ENCODE measurements at places on chromosomes 3 and 15.

DNA sequence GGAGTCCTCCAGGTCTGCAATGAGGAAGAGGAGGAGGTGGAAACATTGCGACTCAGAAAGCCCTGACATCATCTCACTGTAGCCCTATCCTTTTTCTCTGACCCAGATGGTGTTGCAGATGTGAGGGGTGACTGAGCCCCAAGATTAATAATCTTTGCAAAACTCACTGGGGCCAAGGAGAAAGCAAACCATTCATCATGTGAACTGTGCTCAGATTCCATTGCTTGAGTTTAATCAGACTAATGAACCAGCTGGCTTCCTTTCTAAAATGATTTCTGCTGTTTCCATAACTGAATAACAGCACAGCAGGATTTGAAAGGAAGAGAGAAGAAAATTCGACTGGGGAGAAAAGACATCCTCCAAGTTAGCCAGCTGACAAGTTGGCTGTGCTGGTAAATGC, 13.4 kb upstream of the DGKG start:
- DNase-seq, result no peak

- no peak for DNase-seq
Measured at GRCh38 chr3:16148213-16148612, 26.3 kb upstream of the GALNT15 start.

DNA sequence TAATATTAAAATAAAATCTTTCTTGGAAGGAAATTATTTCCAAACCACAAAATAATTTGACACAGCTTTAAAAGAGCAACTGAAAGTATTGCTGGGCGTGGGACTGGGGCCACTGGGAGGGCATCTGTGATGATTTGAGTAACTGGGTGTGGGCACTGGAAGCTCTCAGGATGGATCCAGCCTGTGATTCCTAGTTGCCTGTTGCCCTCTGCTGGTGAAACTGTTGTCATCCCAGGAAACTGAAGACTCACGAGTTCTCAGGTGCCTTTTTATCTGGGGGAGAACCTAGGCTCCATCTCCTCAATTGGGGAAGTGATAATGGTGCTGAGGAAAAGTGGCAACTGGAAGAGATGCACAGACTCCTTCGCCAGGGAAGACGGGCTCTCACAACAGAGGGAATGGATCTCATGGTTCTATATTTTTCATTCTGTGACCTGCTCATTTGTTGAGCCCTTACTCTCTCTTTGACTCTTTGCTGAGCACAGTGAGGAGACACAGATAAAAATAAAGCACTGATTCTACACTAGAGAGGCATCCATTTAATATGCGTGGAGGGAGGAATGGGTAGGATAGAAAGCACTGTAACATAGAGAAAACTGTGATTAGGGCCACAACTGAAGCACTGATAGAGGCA, 61.6 kb downstream of the TPRG1 start:
- peak; percentile 0 for DNase-seq

DNA sequence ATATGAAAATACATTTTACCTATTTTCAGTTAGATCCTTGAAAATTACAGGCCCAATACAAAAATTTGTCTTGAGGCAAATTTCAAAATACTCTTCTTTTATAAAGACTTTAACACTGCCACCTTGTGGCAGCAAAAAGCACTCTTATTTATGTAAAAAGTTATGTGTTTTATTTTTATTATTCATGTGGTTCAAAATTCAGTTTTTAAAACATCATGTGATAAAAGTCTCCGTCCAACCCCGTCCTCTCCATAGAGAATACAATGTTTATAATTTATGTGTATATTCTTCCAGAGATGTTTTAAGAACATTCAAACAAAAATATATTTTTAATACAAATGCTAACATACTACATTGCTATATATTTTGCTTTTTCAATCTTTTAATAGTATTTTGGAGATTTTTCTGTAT, 36.9 kb upstream of the TRIM59 start:
- DNase-seq, result no peak

DNA sequence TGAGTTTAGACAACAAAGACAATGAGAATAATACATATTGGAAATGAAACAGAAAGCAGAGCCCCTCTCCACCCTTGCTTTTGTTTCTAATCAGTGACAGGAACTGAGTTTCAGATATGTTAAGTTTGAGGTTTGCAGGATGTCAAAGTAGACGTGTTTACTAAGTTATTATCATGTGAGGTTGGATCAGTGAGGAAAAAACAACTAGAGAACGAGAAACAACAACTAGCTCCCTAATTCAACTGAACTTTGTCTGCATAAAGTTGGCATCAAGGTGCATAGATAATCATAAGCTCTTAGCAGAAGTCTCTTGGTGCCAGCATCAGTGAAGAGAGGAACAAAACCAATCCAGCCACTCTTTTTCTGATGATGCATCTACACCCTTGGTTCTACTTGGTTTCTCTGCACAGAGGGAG, 491.1 kb upstream of the NR2F2 start:
- no peak for DNase-seq

DNA sequence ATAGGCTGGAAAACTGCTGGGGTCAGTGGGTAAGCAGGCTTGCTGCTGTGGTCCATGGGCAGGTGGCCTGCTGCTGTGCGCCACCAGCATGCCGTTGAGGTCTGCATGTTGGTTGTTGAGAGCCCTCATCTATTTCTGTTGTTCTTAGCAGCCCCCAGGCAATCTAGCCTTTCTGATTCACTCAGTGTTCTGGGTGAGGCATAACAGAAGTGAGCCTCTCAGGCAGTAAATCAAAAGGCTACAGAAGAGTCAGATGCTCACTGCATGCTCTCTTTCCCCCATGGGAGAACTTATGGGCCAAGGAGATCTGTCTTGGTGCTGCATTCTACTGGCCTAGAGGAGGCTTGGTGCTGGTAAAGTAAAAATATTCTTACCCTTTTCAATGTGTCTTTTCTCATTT, 67.8 kb upstream of the ATP10A start:
- no peak for DNase-seq

GRCh38 chr3:63400246-63400860, 122.2 kb downstream of the SYNPR start:
- no peak for DNase-seq

DNA sequence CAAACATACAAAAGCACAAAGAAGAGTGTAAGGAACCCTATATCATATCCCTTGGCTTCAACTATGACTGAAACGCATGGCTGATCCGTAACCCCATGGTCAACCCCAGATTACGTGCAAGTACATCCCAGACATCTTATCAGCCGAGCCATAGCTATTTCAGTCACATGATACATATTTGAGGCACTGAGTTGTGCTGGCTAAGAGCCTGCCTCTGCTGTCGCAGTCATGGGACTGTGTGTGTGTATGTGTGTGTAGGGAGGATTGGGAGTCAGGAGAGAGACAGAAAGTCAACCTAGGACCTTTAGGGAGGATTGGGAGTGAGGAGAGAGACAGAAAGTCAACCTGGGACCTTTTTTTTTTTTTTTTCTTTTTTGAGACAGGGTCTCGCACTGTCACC, 8.4 kb downstream of the ST6GAL1 start:
- DNase-seq, result no peak

- DNase-seq, result no peak
Measured at GRCh38 chr15:45714590-45715488, 80.0 kb downstream of the SQOR start.

DNA sequence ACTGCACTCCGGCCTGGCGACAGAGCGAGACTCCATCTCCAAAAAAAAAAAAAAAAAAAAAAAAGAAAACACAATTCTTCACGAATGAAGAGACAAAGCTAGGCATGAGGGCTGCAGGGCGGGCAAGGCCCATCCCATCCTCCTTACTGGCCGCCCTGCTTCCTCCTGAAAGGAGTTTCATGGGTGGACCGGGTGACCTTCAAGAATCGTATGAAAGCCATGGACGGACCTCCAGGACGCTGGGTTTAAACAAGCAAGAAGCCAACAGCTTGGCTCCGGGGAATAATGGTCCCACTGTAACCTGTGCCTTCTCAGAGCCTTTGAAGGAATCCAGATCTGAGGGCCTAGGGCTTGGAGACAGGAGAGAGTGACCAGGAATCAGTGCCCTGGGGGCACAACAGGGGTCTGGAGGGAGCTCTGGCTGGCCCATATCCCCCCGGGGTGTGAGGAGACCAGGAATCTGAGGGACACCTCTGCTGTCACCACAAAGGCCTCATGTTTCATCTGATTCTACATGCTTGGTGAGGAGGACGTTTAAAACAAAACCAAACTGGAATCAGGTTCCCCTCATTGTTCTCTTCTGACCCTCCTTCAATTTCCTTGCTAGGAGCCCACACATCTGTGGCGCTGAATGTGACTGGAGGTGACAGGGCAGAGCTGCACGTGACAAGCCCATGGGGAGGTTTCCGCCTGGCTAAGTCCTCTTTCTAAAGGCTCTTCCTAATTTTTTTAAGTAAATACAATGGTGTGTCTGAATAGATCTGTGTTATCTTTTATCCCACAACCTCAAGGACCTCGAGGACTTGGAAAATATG, 46.1 kb downstream of the WHAMM start:
- no peak for DNase-seq

- no peak for DNase-seq
Measured at GRCh38 chr3:45608885-45609284, 14.3 kb downstream of the LIMD1 start.

GRCh38 chr3:124780761-124781475, 50.7 kb downstream of the UMPS start:
- DNase-seq, result no peak

- DNase-seq, result no peak
Measured at GRCh38 chr3:148158210-148158609, 539.5 kb upstream of the AGTR1 start.

DNA sequence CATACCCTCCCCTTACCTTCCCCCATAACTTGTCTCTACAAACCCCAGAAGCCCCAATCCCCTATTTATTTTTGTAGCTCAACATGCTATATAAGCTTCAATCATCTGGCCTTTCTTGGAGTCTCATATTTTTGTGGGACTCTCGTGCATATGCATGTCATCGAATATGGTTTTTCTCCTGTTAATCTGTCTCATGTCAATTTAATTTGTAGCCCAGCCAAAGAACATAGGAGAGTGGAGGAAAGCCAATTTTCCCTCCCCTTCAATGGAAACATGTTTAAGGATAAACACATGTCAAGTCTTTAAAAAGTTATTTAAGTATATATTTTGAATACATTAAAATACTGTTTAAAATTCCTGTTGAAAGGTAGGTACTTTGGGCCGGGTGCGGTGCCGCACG, 172.2 kb downstream of the GMNC start:
- DNase-seq, result no peak

GRCh38 chr3:125512135-125512920, 7.7 kb downstream of the SNX4 start:
- DNase-seq, result no peak

All from stimulated activated CD4-positive, alpha-beta T cell treated with anti-CD3 and anti-CD28 coated beads, Interleukin-1b, Interleukin-23, amount 100 ng/mL, for 24 hours (primary cell).